Stimulated activated CD4-positive, alpha-beta T cell treated with anti-CD3 and anti-CD28 coated beads, Interleukin-4, amount 100 ng/mL, for 1 hour (primary cell): ENCODE measurements at places on chromosomes 11 and 22.

GRCh38 chr22:37163575-37164504, 14.1 kb upstream of the IL2RB start:
- peak; percentile 52 for DNase-seq

- DNase-seq: no peak
Observed at GRCh38 chr11:36588099-36588498, 6.2 kb upstream of the IFTAP start.

DNA sequence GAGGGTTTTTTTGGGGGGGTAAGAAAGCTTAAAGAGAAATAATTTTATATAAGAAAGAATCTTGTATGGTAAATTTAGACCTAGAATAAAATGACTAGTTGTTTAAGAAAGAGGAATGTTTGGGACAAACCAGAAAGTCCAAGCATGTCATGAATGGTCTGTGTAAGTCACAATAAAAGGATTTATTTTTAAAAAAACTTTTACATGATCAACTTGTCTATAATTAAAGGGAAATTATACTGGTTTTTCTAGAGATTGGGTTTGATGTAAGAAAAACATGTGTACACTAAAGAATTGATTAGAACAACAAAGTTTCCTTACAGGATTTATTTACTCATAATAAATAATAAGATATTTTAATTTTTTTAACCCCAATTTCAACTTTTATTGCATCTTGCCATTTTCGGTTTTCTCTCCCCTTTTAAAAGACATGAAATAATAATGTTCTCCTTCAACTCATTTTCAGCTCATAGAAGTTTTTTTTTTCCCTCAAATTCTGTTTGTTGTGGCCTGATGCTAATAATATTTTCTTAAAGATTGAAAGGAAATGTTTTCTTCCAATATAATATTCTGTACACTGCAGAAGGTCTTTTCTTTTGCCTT, 35.4 kb upstream of the INCENP start:
- no peak for DNase-seq

DNA sequence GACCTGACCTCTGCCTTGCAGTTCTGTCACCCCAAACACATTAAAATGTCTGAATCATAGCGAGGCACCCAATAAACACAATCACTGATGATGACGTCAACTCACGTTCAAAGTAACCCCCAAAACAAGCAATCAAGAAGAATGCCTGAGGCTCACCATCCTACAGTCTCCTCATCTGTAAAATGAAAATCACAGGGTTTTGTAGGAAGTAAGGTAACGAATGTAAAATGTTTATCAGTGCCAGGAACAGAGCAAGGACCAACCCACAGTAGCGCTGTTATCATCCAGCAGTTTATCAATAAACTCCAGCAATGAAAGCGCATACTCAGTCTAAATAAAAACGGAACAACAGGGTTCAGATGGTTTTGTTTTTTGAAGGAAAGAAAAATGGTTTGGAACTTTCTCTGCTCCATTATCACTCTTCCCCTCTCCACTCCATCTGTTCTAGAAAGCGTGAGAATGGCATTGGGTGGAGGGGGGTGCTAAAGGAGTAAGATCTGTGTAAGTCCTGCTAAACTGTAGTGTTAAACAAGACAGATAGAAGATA, 110.5 kb downstream of the MICAL3 start:
- DNase-seq: no peak
